Right atrium auricular region (tissue), 2 donors: ENCODE measurements at places on chromosomes 7 and 10. TPM values are rescaled to one million over a fixed set of nuclear protein-coding genes. Genes with fewer than 3 reads are reported as not detected.

GRCh38 chr10:80140251-80140650 is 7.7 kb downstream of the PLAC9 start:
- DNase-seq = peak; percentile 56

- DNase-seq = no peak
These were observed 276.7 kb downstream of the PARD3 start for GRCh38 chr10:34538281-34538829.

GRCh38 chr10:127216786-127217185 is 20.4 kb upstream of the INSYN2A start:
- no peak for DNase-seq

DNA sequence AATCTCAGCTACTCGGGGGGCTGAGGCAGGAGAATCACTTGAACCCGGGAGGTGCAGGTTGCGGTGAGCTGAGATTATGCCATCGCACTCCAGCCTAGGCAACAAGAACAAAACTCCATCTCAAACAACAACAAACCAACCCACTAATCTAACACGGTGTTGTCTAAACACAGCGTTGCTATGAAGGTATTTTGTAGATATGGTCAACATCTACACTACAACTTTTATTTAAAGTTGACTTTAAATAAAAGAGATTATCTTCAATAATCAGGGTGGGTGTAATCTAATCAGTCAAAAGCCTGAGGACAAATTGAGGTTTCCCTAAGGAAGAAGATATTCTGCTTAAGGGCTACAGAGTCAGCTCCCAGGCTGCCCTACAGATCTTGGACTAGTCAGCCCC is 24.2 kb downstream of the BAIAP2L1 start:
- DNase-seq = no peak

GRCh38 chr7:134685250-134685649 is 38.6 kb downstream of the BPGM start:
- no peak for DNase-seq

GRCh38 chr7:18469316-18469715 is 26.2 kb upstream of the HDAC9 start:
- no peak for DNase-seq

DNA sequence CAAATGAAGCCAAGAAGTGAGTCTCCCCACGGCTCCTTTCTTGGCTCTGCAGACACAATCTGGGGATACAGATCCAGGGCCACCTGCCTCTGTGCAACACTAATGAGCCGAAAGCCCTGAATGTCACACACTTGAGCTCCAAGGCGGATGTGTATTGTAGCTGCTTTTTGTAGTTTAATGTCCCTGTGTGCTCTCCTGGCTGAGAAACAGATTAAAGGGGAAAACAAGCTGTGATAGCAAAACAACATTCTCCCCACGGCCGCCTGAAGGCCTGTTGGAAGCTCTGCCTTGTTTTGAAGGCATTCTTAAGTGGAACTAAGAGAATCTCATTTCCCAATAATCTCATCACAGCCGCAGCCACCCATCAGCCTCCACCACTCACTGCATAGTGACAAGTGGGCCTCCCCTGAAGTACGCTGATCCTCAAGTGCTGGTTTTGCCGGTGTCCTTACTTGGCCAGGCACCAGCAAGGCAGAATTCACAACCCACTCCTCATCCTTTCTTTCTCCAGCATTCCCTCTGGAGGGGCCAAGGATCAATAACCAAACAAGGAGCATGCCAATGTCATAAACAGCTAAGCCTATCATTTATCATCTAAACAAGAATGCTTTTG is 44.4 kb upstream of the AMPH start:
- DNase-seq = no peak

GRCh38 chr10:19347621-19348020 is 299.0 kb downstream of the MALRD1 start:
- no peak for DNase-seq

DNA sequence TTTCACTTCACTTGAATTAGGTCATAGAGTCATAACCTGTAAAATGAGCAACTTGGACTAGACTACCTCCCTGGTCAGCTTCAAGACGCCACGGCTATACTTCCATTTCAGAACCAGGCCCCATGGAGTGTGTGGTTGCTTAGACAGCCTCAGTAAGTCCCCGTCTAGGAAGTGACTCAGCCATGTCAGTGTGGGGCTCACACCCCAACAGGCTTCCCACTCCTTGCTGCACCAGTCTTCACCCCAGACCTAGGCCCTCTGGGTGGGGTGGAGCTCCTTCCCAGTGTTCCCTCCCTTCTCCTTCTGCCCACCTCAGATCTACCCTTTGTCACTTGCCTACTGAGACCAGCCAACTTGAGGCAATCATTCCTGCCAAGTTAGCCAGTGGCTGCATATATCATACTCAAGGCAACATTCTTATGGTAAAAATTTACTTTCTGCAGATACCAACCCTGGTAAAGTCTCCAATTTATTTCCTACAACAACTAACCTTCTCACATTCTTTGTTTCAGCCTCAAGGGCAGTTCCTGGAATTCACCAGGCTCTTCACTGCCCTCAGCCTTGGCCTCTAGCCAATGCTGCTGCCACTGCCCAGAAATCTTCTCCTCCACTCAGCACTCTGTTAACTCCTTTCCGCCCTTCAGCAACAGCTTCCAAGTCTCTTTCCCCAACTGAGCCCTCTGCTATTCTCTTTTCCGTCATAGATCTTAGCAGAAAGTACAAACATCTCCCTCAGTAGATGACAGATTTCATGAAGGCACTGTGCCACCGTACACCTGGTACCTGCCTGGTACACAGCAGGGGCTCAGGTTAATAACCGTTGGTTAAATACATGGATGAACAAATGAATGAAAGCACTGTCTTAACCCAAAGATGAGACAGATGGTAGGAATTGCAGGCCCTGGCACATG is 31.3 kb upstream of the ZNRF2 start:
- DNase-seq = no peak

- DNase-seq = no peak
These were observed 381.1 kb upstream of the ZMIZ1 start for GRCh38 chr10:78687626-78688025.

- DNase-seq = no peak
These were observed 34.8 kb downstream of the LRRC18 start for GRCh38 chr10:48904861-48905260.

DNA sequence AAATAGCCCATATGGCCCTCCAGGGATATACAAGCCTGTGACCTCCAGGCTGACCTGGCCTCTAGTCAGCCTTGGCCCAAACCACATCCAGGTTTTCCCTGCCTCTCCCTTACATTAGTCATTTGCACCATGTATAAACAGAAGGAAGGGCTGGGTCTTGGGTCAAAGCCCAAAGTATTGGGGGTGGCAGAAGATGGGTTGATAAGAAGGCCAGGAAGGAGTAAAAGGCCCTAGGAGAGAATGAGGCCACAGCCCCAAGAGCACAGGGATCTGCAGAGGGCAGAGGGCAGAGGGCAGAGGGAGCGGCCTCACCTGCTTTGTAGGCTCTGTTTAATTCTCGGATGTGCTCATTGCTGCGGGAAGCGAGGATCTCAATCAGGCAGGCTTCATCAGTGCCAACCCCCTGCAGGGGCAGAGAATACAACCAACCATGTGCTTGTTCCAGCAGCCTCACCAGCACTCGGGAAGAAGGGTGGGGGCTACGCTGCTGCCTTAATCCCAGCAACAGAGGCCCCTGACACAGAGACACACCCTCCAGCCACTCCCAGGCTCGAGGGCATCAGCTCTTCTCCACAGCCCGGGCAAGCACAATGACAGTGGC is 31.3 kb downstream of the PLAC9 start:
- peak; percentile 81 for DNase-seq

GRCh38 chr10:76911184-76911583 is 726.4 kb downstream of the KCNMA1 start:
- no peak for DNase-seq

- no peak for DNase-seq
These were observed 624.6 kb downstream of the CALN1 start for GRCh38 chr7:71787513-71787912.

DNA sequence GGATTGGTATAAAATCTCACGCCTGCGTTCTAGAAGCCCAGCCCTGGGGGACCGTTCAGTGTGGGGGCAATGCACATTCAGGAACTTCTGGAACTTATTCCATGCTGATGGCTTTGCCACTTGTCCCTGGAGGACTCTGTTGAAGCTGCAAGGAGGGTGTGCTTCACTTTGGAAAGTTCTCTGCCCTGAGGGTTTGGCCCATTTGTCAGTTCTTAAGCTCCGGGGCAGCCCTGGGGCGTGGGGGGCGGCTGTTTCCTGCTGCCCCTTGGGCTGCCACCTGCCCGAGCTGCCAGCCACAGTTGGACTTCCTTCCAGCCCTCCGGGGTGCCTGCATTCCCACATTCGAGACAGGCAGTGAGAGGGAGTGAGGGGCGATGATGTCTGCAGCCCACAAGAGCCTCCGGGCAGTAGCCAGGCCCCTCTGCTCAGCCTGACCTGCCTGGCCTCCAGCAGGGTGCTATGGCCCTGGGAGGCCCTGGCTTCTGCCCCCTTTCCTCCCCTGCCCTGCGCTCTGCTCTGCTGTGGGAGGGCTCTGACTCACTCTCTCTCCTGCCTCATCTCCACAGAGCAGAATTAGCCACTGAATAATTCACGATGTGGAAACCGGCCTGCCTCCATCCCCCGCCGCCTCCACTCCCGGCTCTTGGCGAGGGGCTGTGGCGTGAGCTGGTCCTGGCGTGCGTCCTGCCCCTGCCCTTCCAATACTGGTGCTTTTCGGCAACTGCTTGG is 1.9 kb downstream of the TTYH3 start:
- DNase-seq = peak; percentile 84

DNA sequence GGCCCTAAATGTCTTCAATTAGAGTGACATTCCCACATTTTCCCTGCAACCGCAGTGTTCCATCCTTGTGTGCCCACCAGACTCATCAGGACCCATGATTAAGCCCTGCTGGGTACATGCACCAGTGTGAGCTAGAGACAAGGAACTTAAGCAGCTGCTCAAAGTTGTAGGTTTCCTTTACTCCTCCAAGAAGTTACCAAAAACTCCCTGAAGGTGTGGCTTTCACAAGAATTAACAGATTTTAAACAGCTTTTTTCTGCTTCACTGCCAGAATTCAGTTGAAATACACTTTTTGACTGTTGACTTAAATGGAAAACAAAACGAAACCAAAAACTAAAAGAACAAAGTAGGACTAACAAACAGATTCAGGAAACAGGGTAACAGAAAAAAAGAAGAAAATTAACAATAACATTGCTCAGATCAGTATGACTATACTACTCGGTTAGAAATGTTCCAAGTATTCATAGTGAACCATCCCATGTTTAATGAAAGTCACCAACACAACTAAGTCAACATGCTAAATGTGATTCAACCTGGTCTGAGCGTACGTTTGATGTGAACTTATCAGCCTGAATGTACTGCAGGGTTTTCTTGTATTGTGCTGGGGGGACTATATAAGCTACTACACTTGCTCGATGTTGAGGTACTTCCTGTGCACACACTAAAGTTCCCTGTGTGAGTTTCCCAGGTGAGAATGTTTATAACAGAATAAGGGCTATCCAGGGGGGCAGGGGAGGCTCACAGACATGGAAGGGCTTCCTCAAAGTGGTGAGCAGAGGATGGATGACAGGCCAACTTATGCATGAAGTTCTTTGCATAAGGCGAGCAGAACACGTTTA is 22.2 kb downstream of the SLC37A3 start:
- DNase-seq = no peak

GRCh38 chr10:106387063-106387462 is 777.4 kb downstream of the SORCS1 start:
- DNase-seq = no peak

GRCh38 chr7:139721417-139721816 is 56.4 kb downstream of the HIPK2 start:
- DNase-seq = no peak

DNA sequence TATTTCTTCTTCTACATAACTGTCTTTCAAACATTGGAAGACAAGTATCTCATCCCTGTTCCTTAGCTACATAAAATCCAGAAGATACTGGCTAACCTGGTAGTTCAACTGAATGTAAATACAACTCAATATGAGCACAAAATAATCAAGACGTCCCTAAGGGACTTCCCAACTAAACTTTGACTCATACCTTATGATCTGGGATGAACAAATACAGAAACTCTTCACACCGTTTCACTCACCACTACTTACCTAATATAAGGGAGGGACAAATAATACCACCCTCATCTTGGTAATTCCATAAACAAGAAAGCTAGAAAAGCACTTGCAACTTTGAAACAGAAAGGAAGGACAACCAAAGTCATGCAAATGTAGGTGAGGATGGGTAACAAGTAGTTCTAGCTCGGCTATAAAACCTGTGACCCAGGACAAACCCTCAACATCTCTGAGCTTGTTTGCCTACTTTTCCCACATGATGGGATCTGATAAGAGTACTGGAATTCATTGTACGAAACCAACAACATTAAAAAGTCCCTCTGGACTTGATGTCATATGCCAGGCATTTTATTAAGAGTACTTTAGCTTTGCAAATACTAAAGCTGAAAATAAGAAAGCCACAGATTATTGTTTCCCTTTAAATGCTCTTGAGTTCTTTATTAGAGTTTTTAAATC is 121.9 kb downstream of the STRA8 start:
- no peak for DNase-seq

DNA sequence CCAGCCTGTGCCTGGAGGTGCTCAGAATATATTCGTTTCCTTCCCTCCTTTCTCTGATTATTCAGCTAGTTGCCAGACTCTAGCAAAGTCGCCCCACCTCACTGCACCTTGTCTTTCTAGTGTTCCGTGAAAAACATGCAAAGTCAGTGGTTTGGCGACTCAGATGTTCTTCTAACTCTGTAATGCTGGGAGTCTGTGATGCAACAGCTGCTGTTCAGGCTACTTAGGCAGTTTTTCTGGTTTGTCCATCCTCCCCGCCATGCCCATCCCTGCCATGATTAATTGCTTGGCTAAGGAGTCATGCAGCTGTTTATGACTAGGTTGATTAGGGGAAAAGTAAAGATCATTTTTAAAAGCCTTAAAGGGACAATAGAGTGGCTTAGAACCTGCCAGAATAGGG is 99.4 kb downstream of the MTPN start:
- no peak for DNase-seq

DNA sequence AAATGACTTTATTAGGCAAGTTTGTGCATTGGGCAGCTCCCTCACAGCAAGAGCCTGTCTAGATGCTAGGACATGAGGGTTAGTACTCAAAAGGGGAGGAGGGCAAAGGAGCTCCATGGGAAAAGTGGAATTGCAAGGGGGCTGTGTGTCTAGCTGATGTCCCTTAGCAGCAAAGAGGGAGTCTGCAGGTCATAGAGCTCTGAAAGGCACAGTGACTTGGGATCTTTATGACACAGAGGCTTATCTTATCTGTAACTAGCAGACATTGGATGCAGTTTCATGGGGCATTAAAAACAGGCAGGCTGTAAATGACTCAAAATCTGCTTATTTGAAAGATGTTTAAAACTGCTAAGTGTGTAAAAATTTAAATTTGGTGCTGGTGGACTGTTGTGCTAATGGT is 556.2 kb upstream of the FZD8 start:
- no peak for DNase-seq

GRCh38 chr7:114196517-114196916 is 218.1 kb upstream of the FOXP2 start:
- DNase-seq = no peak

ZNF239 gene
- total RNA-seq = 2.2 TPM

NDUFB2 gene
- 397 TPM for total RNA-seq

MMP21 gene
- 0.28 TPM for total RNA-seq

PRKAR2B gene
- 30.4 TPM for total RNA-seq

FAM241B gene
- 2.1 TPM for total RNA-seq

TUBB8 gene
- not detected for total RNA-seq

PAX4 gene
- not detected for total RNA-seq

SPDYE1 gene
- total RNA-seq = not detected

CACNA2D1 gene
- 54.5 TPM for total RNA-seq

C10orf88 gene
- total RNA-seq = 4.1 TPM

SLC13A1 gene
- not detected for total RNA-seq

IL2RA gene
- total RNA-seq = 0.30 TPM

ZNF33B gene
- 7.0 TPM for total RNA-seq

PNLIPRP3 gene
- not detected for total RNA-seq

HTRA1 gene
- total RNA-seq = 78.3 TPM

EFCAB10 gene
- total RNA-seq = not detected
